ENCODE measurements at places on chromosomes 5 and 9. TPM values are rescaled to one million over a fixed set of nuclear protein-coding genes. Genes with fewer than 3 reads are reported as not detected.
A peak's percentile ranks its signal among the peaks of the same experiment; 100 is the strongest.

DNA sequence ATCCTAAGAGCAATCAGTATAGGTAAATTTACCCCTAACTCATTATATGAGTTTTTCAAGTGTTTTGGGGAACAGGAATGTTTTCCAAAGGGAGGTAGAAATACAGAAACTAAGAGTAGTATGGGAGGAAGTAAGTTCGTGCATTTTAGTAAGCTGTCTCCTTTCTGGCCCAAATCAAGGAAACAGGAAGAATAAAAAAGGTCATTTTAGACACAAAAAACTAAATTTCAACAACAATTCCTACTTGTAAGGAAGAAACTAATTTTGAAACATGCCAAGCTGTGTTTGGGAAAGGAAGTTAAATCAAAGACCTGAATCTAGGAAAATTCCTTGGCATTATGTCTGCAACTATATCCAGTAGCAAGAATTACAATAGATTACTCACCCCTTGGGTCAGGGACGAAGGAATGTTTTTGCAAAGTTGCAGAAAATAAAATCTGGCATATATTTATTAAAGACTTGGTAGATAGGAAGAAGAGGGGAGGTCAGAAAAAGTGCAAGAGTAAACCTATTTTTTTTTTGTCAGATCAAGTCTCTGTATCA, 6.5 kb upstream of the RPS6 start:
- no peaks in the 10 kb centered on the region for H3K36me3 ChIP-seq
- no peak overlapping the region for H3K4me3 ChIP-seq
- no peak for DNase-seq
- H3K27me3 ChIP-seq: no peaks in the 10 kb centered on the region
- H3K4me1 ChIP-seq: no peaks in the 10 kb centered on the region
- no peak overlapping the region for H3K27ac ChIP-seq

DNA sequence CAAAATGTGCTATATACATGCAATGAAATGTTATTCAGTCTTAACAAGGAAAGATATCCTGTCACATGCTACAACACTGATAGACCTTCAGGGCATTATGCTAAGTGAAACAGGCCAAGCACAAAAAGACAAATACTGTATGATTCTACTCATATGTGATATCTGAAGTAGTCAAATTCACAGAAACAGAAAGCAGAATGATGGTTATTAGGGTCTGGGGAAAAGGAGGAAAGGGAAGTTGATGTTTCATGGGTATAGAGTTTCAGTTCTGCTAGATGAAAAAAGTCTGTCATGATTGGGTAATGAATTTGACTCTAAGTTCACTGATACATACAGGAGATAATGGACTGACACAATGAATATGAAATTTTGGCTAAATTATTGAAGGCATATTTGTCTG, 11.2 kb upstream of the RIC1 start:
- H3K4me3 ChIP-seq: no peak overlapping the region
- no peaks in the 10 kb centered on the region for H3K36me3 ChIP-seq
- no peak overlapping the region for H3K27ac ChIP-seq
- peaks cover 14% of the 10 kb centered on the region for H3K4me1 ChIP-seq

GRCh38 chr9:132903574-132904492, 25.1 kb downstream of the SPACA9 start:
- no peak for DNase-seq
- H3K36me3 ChIP-seq: peaks cover 84% of the 10 kb centered on the region
- no peaks in the 10 kb centered on the region for H3K27me3 ChIP-seq
- no peak overlapping the region for H3K27ac ChIP-seq
- H3K4me1 ChIP-seq: no peaks in the 10 kb centered on the region
- no peak overlapping the region for H3K4me3 ChIP-seq

DNA sequence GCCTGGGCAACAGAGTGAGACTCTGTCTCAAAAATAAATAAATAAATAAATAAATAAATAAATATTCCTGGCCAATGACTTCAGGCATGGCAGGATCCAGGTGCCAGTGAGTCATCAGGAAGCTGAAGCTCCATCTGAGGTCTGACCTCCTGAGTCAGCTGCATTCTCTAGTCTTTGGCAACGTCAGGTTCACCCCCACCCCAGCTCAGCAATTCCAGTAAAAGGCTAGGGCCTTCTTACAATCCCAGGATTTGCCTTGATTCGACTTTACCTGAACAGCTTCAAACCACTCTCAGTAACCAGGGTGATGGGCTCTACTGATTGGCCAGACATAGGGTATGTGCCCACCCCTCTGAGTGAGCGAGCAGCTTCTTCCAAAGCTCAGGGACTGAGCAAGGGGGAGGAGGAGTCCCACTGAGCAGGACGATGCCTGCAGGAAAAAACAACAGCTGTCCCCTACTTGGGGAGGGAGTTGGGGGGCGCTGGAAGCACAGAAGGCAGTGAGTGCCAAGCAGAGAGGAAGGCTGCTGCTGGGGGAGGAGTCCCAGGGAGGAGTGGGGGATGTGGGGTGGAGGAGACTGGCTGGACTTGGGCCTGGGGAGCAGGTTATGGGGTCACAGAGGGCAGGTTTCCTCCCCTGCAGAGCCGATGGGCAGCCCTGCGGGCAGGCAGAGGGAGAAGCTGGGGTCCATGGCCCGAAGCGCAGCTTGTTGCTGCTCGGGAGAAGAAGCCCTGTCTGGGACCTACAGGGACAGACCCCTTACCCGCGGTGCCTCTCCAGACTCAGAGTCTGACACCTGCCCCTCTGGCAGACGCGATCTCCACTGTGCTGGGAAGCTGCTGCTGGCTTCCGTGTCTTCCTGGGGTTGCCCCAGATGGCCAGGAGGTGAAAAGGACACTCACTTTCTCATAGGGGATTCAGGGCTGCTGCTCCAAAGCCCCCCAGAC, 25.9 kb upstream of the UNC5A start:
- H3K27me3 ChIP-seq: peaks cover 70% of the 10 kb centered on the region
- no peak for DNase-seq
- H3K27ac ChIP-seq: no peak overlapping the region
- H3K4me1 ChIP-seq: no peaks in the 10 kb centered on the region
- no peak overlapping the region for H3K4me3 ChIP-seq
- H3K36me3 ChIP-seq: no peaks in the 10 kb centered on the region

DNA sequence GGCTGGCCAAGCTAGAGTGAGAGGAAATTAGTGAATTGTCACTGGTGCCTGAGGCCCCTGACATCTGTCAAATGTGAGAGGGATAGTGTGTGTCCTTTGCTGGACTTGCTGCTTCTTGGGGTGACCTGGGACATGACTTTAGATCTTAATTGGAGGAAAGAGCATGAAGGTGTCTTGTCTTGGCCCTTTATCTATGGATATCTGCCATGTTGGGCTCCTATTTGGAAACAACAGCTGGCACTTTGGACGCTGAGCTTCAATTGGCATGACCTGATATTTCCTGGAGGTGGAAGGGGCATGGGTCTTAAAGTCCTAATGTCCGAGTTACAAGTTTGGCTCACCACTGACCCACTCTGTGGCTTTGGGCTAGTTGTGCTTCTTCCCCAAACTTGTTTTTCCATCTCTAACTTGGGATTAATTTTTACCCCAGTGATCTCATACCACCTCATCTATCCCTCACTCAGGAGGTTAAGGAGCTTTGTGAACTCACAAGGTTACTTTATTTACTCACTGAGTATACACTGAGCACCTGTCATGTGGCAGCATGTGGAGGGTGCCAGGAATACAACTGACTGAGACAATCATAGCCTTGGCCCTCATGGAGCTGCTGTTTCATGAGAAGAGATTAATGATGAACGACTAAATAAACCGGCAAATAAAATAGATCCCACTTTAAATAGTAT, 30.1 kb upstream of the CXCL14 start:
- H3K27me3 ChIP-seq: no peaks in the 10 kb centered on the region
- no peak overlapping the region for H3K27ac ChIP-seq
- no peak overlapping the region for H3K4me3 ChIP-seq
- peaks cover 20% of the 10 kb centered on the region for H3K4me1 ChIP-seq

GRCh38 chr9:95425910-95426551, 90.7 kb downstream of the PTCH1 start:
- H3K36me3 ChIP-seq: peaks cover 4% of the 10 kb centered on the region
- peak overlapping the region; percentile 77 for H3K27ac ChIP-seq
- H3K4me1 ChIP-seq: peaks cover 8% of the 10 kb centered on the region
- peak overlapping the region; percentile 55 for H3K4me3 ChIP-seq
- peaks cover 3% of the 10 kb centered on the region for H3K27me3 ChIP-seq

DNA sequence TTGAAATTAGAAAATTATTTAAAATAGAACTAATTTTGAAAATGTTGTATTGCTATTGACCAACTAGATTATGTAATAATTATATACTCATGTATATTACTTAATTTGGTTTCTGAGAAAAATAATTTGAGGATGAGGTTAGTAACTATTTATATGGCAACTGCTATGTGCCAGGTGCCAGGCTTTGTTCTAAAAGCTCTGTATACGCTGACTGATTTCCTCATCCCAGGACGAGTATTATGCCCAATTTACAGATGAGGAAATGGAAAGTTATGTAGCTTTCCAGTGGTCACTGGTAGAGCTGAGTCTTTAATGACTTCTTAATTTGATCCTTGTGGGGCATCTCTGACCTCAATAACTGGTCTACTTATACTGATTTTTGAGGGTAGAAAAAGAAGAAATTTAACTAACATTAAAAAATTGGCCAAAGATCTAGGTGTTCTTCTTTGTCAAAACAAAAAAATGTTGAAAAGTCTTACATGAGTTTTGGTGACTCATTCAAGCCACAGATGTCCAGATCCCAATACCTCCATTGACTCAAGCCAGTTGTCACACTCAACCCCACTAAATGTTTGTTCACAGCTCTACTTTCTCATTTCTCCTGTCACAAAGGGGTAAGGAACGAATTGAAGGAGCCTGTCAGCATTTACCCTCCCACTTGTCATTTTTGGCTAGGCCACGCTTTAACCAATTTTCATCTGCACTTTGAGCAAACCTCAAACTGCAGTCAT, 228.1 kb upstream of the MEF2C start:
- no peak overlapping the region for H3K4me3 ChIP-seq
- no peak overlapping the region for H3K27ac ChIP-seq
- H3K36me3 ChIP-seq: no peaks in the 10 kb centered on the region
- H3K27me3 ChIP-seq: no peaks in the 10 kb centered on the region

DNA sequence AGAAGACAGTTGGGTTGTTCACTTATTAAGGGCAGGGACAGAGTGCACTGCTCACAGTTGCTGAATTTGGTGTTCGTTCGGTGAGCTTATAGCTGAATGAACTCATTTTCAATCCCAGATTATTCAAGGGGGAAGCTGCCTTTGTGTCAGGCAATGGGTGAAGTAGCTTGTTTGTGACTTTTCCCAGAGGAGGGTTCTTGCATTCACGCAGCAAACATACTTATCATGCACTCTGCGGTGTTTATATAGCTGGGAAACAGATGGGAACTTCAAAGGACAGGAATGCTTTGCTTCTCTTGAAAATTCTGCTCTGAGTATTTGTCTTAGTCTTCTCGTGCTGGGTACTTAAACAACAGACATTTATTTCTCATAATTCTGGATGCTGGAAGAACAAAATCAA, 64.7 kb upstream of the ABCA1 start:
- peak overlapping the region; percentile 97 for H3K27ac ChIP-seq
- H3K4me1 ChIP-seq: peaks cover 43% of the 10 kb centered on the region
- H3K27me3 ChIP-seq: no peaks in the 10 kb centered on the region
- H3K4me3 ChIP-seq: no peak overlapping the region

DNA sequence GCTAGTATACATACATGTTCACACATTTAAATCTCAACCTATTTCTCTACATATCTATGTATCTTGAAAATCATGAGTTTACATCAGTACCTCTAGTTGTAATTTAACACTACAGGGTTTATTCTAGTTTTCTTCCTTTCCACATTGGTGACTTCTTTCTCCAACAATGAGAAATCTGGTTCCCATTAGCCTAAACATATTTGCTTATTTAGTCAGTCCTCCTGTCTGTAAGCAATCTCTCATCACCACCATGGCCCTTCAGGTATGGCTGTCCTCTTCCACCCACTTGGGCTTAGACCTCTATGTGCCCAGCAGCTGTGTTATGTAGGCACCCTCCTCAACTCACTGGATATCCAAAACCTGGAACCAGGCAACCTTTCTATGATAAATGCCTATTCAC, 8.0 kb upstream of the SPATA31D1 start:
- H3K27me3 ChIP-seq: no peaks in the 10 kb centered on the region
- no peak overlapping the region for H3K4me3 ChIP-seq
- no peaks in the 10 kb centered on the region for H3K36me3 ChIP-seq
- H3K27ac ChIP-seq: no peak overlapping the region
- no peak for DNase-seq

GRCh38 chr5:1874771-1875220, 7.9 kb downstream of the IRX4 start:
- peaks cover 82% of the 10 kb centered on the region for H3K27me3 ChIP-seq
- H3K4me1 ChIP-seq: peaks cover 22% of the 10 kb centered on the region
- peaks cover 22% of the 10 kb centered on the region for H3K36me3 ChIP-seq
- H3K4me3 ChIP-seq: no peak overlapping the region

DNA sequence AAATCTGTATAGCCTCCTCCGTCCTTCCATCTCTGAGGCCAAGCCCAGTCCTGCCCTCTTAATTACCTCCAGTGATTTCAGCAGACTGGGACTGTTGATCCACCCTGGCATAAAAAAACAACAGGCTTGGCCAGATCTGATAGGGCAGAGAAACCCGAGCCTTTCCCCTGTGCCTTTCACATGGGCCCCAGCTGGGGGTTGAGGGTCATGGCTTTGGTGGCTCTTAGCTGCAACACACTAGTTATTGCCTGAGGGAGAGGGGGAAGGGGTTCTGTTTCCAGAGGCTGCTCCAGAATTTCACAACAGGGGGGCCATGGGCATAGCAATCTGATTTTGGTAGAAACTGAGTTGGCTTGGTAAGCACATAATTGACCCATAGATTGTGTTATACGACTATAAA, 21.2 kb upstream of the PANK3 start:
- no peaks in the 10 kb centered on the region for H3K36me3 ChIP-seq
- H3K4me1 ChIP-seq: no peaks in the 10 kb centered on the region
- H3K27ac ChIP-seq: no peak overlapping the region
- no peak overlapping the region for H3K4me3 ChIP-seq
- no peak for DNase-seq
- no peaks in the 10 kb centered on the region for H3K27me3 ChIP-seq

DMRT3 gene
- total RNA-seq: not detected

FBLL1 gene
- total RNA-seq: 1.7 TPM

SH3TC2 gene
- total RNA-seq: 3.2 TPM

MEIKIN gene
- total RNA-seq: not detected

DAB2IP gene
- total RNA-seq: 47.6 TPM

CCNJL gene
- total RNA-seq: 1.2 TPM

ARL14EPL gene
- not detected for total RNA-seq

C5orf52 gene
- not detected for total RNA-seq

Data from suprapubic skin (tissue), 4 donors.